LHCN-M2 (cell line): ENCODE measurements at places on chromosomes 1 and 21. TPM values are rescaled to one million over a fixed set of nuclear protein-coding genes. Genes with fewer than 3 reads are reported as not detected.

The KCNE2 gene
- total RNA-seq, result not detected in 2 replicates

The C1orf87 gene
- not detected in 2 replicates for total RNA-seq

The POU2F1 gene
- total RNA-seq, result 4.8 and 5.6 TPM in 2 replicates

The MTF2 gene
- 13.3 and 17.4 TPM in 2 replicates for total RNA-seq

The NFASC gene
- total RNA-seq, result 0.19 and 0.46 TPM in 2 replicates

The ABCD3 gene
- total RNA-seq, result 45.3 and 50.4 TPM in 2 replicates

The S100A1 gene
- 0.86 TPM in 1 of 2 replicates, not detected in the other for total RNA-seq

The CRYAA gene
- total RNA-seq, result not detected in 2 replicates

The FMOD gene
- 3.0 and 3.1 TPM in 2 replicates for total RNA-seq

The KRTAP19-3 gene
- not detected in 2 replicates for total RNA-seq

The FCRL1 gene
- total RNA-seq, result not detected in 2 replicates

The SERINC2 gene
- 18.4 and 23.9 TPM in 2 replicates for total RNA-seq

The SSU72 gene
- 72.5 and 80.6 TPM in 2 replicates for total RNA-seq

GRCh38 chr1:43144237-43144636 lies 27.9 kb downstream of the EBNA1BP2 start:
- DNase-seq, result peak; percentile 48

- no peak for DNase-seq
These were observed 54.7 kb upstream of the ABCG1 start for GRCh38 chr21:42164064-42164789.

GRCh38 chr21:45045481-45045880 lies 28.9 kb upstream of the ADARB1 start:
- DNase-seq, result no peak

DNA sequence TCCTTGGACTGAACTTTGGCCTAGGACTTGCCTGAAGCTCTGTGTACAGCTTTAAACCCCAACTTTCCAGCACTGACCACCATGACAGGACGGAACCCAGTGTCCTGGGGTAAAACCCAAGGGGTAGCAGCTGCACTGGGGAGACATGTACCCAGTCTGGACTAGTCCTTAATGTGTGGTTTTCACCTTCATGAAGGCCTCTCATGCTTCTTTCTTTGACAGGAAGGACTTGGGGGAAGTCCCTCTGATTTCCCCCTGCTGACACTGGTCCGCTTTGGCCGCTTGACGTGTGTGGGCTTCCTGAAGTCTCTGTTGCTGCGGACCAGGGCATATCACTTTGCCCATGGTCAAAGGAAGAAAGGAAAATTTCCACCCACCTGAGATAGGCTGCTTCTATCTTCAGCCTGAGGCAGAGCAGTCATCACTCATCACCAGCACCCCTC lies 66.3 kb upstream of the PRDX6 start:
- no peak for DNase-seq

- peak; percentile 52 for DNase-seq
These were observed 1.3 kb downstream of the DENND4B start for GRCh38 chr1:153945131-153945794.

- DNase-seq, result no peak
These were observed 49.0 kb upstream of the CLIC4 start for GRCh38 chr1:24696041-24696755.

- no peak for DNase-seq
These were observed 34.8 kb downstream of the TTLL7 start for GRCh38 chr1:83964153-83964552.

GRCh38 chr1:78070758-78071157 lies 25.0 kb downstream of the GIPC2 start:
- peak; percentile 94 for DNase-seq

DNA sequence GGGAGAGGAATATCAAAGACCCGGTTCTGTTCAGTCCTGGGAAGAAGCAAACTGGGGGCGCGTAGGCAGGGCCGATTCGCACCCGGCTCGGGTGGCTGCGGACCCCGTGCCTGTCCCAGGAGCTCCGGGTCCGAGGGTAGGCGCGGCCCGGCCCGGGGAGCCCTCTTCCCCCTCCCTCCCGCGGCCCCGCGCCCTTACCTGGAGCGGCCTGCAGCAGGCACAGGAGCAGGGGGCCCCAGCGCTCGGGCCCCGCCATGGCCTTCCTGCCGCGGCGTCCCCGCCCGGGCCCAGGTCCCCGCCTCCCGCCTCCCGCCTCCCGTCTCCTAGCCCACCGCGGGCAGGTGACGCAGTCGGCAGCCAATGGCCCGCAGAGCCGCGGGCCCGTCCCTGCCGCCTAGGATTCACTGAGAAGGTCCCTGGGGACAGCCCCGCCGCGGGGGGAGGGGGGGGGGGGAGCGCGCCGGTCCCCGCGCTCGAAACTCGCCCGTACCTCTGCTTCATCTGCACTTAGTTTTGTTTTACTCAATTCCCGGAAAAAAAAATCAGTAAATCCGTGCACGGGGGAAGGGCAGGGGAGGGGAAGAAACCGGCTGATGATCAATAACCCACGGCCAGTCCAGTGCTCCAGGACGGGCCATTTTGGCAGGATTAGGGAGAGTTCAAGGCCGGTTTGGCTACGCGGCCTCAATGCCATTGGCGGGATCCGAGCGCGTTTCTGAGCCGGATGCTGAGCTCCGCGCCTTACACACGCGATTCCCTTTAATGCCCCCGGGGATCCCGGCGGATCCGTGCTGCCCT lies at the start of gene IFNLR1:
Gene IFNLR1, minus strand, starts transcription at position 297 of the 798 bp plus-strand sequence. Its CDS starts 41 bp downstream, at position 256.
- no peak for DNase-seq

- no peak for DNase-seq
These were observed 88.8 kb downstream of the PRDM2 start for GRCh38 chr1:13788795-13789194.

DNA sequence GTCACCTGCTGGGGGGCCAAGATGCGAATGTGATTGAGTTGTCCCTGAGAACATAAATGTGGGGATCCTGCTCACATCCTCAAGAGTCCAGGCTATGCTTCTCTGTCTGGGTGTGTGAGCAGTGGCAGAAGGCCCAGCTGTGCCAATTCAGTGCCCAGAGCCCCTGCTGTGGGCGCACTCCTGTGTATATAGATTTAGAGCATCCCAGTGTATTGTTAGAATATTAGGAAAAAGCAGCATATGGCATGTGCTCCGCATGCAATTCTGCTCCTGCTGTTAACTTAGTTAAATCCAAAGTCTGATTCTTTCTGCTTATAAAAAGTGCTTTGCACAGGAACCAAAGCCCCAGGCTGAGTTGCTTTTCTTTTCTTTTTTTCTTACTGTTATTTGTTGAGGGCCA lies 37.8 kb downstream of the FAM78B start:
- no peak for DNase-seq

DNA sequence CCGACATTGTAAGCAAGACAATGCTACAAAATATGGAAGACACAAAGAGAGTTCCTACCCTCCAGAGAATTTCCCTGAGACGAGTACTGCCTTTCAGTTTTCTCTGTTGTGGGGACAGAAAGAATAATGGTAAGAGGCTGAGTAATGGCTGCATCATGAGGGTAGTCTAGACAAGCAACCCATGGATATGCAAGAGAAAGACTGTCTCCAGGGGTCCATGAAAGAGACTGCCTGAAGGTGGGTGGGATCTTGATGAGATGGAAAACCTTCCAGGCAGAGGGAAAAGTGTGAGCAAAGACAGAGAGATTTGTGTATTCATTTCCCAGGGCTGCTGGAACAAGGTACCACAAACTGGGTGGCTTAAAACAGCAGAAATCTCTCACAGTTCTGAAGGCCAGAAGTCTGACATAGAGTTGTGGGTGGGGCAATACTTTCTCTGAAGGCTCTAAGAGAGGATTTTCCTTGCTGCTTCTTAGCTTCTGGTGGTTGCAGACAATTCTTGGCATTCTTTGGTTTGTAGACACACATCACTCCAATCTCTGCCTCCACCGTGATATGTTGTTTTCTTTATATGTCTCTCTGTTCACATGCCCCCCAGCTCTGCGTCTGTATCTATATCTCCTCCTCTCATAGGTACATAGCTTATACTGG lies 41.4 kb downstream of the ANP32E start:
- DNase-seq, result peak; percentile 26

- DNase-seq, result peak; percentile 25
These were observed 15.9 kb downstream of the ATF6 start for GRCh38 chr1:161781995-161782394.

GRCh38 chr1:107867422-107867821 lies 97.6 kb downstream of the VAV3 start:
- DNase-seq, result no peak

- DNase-seq, result peak; percentile 2
These were observed 71.0 kb downstream of the RD3 start for GRCh38 chr1:211420845-211421454.

- DNase-seq, result no peak
These were observed 40.4 kb downstream of the KRTAP10-1 start for GRCh38 chr21:44499631-44500030.

- no peak for DNase-seq
These were observed 174.5 kb downstream of the DISC1 start for GRCh38 chr1:231801042-231801585.

DNA sequence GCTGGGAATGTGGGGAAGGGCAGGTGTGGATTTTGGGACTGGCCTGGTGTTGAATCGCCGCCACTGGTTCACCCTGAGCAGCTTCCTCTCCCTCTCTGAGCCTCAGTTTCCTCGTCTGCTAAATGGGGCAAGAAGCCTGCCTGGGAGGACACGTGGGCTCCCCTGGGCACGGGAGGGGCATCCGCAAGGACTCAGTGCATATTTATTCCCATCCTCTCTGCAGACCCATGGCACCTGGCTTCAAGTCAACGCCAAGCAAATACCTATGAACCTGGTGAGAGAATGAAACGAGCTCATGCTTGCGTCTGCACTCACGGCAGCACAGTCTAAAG lies 234.4 kb downstream of the PTPRU start:
- no peak for DNase-seq

- DNase-seq, result peak; percentile 49
These were observed 508.1 kb downstream of the DPYD start for GRCh38 chr1:97412737-97413136.

DNA sequence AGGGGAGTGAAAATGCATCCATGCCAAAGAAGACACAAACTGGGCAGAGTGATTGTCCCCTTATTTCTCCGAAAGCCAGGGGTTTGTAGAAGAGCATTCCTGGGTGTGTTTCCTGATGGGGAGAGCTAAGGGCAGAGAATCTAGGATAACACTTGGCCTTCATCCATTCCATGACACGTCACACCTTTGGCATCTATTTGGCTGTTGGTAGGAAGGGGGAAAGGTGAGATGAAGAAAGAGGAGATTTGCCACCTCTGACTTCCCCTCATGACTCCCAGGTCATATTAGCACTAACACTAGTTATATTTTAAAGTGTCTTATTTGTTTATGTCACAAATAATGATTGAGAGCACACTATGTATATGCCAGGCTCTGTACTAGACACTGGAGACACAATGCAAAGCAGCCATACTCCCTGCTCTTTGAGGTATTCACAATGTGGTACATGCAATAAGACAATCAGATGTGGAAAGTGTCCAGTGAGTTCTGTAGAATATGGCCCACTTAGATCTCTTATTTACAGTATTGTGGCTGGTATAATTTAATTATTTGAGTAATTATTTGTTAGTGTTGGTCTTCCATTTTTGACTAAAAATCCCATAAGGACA lies 54.5 kb upstream of the GADD45A start:
- DNase-seq, result no peak

DNA sequence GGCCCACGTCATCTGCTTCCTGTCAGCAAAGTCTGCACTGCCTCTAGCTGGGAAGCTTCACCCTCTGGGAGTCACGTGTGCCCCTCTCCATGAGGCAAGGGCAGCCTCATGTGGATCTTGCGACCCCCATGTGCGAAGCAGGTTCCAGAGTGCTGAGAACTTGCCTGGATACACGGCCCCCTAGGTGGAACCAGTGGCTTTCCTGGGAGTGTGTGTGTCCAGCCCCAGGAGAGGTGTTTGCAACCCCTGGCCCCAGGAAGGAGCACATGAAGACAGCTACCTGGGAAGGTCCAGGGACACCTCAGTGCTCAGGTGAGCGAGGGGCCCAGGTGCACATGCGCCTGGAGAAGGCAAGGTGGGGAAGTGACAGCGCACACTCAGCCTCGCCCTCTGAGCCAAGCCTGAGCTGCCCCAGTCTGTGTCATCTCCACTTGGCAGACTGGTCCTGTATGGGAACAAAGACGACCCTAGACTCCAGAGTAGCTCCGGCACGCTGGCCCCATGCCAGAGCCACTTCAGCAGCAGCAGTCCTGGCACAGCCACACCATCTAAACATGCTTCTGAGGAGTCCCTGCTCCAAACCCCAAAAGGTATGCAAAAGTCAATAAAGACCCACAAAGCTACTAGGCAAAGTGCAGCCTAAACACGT lies 8.9 kb downstream of the LSS start:
- no peak for DNase-seq

GRCh38 chr1:27505420-27505680 lies 15.4 kb upstream of the WASF2 start:
- DNase-seq, result no peak

- peak; percentile 78 for DNase-seq
These were observed 316.8 kb downstream of the PTBP2 start for GRCh38 chr1:97038410-97038809.

GRCh38 chr1:205709059-205709398 lies 28.7 kb upstream of the SLC45A3 start:
- DNase-seq, result peak; percentile 94

DNA sequence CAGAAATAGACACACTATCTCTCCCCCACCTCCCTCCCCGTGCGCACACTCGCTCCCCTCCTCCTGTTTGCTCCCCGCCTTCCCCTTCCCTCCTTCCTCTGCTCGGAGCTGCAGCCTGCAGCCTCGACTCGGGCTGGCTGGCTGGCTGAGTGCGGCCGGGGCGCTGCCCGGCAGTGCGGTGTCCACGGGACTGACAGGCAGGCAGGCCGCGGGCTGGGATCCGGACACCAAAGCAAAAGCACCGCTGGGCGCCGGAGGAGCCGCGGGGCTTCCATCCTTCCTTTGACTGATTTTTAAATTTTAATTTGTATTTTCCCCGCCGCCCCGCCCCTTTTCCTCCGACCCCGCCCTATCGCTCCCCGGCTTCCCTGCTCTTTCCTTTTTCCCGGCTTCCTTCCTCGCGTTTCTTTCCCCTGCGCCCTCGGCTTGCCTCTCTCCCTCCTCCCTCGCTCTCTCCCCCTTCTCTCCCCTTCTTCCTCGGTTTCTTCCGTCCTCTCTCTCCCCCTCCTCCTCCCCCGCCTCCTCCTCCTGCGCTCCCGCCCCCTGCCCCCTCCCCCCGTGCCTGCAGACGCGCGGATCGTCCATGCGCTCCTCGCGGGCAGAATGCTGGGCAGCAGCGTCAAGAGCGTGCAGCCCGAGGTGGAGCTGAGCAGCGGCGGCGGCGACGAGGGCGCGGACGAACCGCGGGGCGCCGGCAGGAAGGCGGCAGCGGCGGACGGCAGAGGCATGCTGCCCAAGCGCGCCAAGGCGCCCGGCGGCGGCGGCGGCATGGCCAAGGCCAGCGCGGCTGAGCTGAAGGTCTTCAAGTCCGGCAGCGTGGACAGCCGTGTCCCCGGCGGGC lies 109.4 kb downstream of the NAV1 start:
- no peak for DNase-seq
